ENCODE measurements at places on chromosomes 12 and 14.

- DNase-seq: no peak
These were observed 123.6 kb downstream of the VRK1 start for GRCh38 chr14:96920820-96921219.

DNA sequence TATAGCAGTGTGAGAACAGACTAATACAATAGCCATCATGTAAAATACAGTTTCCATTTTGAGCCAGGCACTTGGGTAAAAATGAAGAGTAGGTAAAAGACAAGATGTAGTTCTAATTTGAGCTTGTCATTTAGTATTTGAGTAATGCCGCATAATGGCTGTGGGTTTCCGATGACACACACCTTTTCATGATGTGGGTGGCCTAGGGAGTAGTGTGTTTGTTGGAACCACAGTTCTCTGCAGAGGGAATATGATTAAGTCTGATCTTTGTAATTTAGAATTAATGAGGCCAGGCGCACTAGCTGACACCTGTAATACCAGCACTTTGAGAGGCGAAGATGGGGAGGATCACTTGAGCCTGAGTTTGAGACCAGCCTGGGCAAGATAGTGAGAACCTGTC lies 61.8 kb downstream of the RCOR1 start:
- no peak for DNase-seq

DNA sequence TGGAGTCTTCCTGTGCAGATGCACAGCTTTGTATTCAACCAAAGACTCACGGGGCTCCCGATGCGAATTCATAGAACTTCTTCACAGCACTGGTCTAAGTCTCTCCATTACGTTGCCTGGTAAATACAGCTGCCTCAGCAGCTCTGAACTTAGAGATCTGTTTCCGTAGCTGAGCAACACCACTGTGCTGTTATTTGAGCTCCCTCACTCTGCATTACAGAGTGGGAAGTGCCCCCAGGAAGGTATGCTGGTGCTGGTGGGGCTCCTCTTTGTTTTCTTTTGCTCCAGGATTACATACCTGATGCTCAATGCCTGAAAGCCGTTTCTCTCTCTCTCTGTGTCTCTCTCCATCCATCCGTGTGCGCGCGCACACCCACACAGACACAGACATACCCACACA lies 227.5 kb upstream of the RMST start:
- no peak for DNase-seq

DNA sequence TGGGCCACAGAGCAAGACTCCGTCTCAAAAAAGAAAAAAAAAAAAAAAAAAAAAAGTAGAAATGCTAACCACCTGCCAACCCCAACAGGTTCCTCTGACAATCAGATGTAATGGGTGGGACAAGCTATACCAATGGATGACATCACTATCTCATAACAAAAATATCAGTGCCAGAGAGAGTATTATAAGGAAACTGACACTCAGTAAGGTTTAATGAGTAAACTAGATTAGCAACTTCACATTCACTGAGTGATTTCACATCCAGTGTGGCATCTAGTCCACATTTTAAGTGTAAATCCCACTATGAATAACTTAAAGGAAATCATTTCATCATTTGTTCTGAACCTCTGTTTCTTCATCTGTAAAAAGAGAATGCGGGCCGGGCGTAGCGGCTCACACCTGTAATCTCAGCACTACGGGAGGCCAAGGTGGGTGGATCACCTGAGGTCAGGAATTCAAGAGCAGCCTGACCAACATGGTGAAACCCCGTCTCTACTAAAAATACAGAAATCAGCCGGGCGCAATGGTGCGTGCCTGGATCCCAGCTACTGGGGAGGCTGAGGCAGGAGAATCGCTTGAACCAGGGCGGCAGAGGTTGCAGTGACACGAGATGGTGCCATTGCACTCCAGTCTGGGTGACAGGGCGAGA lies 1.8 kb downstream of the SART3 start:
- no peak for DNase-seq

GRCh38 chr14:67285876-67286452 lies 44.7 kb downstream of the PALS1 start:
- peak; percentile 14 for DNase-seq

- no peak for DNase-seq
These were observed 592.0 kb downstream of the KCNH5 start for GRCh38 chr14:62453226-62453625.

- no peak for DNase-seq
These were observed 50.8 kb upstream of the SAV1 start for GRCh38 chr14:50718949-50719348.

DNA sequence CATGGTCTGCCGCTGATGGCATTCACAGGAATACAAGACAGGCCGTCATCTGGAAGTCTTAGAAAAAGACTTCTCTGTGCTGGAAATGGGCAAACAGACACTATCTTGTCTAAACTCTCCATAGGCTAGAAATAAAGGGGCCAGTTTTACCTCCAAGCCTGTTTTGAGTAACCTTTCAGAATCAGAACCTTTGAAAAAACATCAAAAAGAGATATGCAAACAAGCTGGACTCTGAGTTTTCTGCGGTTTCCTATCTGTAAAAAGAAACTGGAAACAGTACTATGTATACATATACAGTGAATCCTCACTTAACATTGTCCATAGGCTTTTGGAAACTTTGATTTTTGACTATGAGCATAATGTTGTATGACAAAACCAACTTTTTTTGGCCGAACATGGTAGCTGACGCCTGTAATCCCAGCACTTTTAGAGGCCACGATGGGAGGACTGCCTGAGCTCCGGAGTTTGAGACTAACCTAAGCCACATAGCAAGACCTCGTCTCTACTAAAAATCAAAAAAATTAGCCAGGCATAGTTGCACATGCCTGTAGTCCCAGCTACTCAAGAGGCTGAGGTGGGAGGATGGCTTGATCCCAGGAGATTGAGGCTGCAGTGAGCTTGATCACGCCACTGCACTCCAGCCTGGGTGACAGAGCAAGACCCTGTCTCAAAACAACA lies 92.9 kb upstream of the MAX start:
- DNase-seq: no peak

GRCh38 chr12:9240776-9241175 lies 32.6 kb upstream of the PZP start:
- DNase-seq: no peak

DNA sequence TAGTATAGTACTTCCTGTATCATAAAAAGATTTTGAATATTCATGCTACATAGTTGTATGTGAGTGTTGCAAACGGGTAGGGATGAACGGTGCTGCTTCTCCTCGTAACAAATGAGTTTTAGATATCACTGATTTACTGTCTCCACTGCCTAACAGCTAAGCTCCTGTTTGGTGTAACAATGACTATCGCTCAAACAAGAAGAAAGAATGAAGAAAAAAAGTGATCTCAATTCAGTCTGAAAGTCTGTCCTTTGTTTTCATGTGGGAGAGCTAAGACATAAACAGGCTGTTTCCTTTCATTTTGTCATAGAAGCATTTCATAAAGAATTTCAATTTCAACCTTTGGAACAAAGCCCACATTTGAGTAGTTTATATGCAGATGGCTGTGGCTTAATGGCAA lies 26.1 kb upstream of the RTRAF start:
- DNase-seq: no peak

DNA sequence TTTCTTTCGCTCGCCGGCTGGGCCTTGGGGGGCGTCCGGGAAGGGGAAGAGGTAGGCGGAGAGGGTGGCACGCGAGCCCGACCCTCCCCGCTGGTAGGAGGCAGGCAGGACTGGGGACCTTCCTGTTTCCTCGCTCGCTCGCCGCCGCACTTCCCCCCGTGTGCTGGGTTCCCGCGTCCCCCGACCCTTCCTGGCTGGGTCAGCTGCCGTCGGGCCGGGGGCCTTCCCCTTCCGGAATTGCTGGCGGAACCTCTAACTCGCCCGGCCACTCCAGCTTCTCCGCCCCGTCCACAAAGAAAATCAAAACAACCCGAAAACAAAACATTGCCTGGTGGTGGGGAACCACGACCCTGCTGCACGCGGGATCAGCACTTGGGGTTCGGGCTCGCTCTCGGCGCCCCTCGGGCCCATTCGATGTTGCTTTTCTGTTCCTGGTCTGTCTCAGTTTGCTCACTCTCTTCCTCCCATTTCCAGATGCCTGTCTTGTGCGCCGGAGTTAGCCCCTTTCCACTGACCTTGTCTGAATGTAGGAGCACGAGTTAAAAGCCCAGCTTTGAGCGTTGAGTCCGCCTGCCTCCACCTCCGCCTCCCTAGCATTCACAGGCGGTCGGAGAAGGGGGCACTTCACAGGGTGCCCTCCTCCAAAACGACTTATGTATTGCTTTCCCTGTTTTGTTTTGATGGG lies 581 bp downstream of the PAPOLA start:
- peak; percentile 14 for DNase-seq

GRCh38 chr14:98928418-98928817 lies 343.6 kb downstream of the BCL11B start:
- DNase-seq: no peak

- peak; percentile 13 for DNase-seq
These were observed 517.5 kb downstream of the BCL11B start for GRCh38 chr14:98754343-98755020.

GRCh38 chr12:95742586-95742985 lies 48.0 kb downstream of the NTN4 start:
- no peak for DNase-seq

DNA sequence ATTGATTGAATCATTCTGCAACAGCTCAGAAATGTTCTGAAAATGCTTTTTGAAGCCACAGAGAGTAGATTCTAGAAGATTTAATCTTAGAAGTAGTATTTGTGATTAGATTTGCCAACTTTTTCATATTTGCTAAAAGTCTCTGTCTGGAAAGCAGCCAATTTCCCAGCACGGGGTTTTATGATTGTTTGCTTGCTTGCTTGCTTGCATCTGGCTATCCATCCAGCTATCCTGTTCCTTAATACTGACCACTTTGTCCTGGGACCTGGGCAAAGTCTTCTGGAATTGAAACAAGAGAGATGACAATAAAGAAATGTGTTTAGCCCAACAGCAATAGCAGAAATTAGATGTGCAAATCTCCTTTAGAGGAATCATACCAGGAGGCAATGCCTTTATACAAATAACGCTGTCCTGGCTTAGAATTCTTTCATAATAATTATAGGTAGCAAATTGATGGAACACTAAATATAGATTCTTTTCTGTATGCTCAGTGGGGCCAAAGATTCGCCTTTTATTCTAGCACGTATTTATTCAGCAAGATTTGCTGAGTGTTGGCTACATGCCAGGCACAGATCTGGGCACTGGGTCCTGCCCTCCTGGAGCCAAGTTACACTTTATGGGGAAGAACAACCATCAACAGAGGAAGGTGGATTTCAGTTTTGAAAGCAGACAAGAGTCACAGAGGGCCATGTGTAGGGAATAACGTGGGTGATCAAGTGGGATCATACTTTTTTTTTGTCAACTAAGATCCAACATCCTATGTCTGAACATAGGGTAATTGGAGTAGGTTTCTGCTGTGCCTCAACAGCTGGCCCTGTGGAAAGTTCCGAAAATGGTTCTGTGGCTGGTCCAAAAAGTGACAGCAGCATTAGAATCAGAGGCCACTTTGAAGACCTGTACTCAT lies 25.3 kb downstream of the MYBPC1 start:
- no peak for DNase-seq

DNA sequence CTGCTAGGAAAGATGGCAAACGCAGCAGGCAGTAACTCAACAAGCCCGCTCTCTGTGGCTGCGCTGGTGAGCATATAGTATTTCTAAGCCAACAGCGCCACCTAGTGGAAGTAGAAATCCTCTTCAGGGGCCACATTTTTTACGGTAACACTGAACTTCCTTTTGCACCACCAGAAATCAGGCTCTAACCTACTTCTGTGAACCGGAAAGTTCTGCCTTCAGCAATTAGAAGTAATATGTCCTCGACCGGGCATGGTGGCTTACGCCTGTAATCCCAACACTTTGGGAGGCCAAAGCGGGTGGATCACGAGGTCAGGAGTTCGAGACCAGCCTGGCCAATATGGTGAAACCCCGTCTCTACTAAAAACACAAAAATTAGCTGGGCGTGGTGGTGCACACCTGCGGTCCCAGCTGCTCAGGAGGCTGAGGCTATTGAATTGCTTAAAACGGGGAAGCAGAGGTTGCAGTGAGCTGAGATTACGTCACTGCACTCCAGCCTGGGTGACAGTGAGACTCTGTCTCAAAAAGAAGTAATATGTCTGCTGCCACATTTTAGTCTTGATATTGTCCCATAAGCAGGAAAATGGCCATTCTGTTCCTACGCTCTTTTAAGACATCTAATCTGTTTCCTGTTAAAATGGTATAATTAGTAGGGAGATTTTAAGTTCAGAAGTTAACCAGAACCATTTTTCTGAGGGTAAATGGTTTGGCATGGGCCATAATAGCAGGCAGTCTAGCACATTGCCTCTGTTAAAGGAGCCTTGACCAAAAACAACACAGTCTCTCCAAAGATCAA lies 26.8 kb downstream of the APOBEC1 start:
- DNase-seq: peak; percentile 79

GRCh38 chr12:3552726-3553045 lies 61.7 kb downstream of the PRMT8 start:
- no peak for DNase-seq

DNA sequence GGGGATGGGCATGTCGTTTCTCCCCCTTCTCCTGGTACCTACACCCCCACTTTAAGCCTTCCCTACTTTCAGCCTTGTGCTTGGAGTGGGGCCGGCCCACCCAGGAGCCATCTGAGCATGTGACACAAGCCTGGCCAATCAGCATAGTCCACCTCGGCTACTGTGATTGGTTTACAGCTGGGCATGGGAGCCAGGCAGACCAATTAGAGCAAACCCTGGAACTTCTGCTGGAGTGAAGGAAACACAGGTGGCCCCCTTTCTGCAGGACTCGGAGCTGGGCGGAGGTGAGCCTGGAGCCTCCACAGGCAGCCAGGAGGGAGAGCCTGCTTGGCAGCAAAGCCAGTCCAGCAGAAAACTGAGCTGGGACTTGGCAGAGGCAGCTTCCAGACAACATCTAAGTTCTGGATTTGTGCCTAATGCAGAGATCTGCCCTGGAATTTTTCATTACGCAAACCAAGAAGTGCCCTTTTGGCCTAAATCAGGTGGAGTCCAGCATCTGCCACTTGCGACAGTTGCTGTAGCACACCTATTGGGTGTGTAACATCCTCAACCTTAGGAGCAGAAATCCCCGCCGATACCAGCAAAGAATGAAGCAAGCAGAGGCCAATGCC lies 59.5 kb downstream of the SCARB1 start:
- peak; percentile 48 for DNase-seq

DNA sequence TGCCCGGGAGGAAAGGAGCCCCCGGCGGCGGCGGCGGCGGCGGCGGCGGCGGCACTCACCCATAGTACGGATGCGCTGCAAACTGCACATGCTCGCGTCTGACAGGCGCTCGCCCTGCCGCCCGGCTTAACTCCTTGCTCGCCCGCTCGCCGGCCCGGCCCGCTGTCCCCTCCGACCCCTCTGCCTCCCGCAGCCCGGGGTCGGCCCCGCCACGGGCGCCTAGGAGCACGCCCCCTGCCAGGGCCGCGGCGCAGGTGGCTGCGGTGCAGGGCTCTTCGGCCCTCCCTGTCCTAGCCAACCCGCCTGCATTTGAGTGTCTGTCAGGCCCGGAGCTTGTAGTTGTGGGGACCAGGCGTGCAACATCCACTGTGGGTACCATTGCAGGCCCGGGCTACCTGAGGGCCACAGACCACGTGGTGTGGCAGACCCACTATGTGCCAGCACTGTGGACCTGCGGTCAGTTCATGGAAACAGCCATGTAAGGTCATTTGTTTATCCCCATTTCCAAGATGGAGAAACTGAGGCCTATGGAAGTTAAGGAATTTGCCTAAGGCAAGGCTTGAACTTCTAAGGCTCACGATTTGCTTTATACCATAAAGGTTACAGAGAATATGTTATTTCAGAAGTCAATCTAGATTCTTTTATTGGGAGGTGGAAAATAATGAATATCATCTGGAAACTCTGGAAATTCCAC lies 17.6 kb upstream of the PLEKHH1 start:
- no peak for DNase-seq
